ENCODE measurements at places on chromosomes 12 and 14.
A peak's percentile ranks its signal among the peaks of the same experiment; 100 is the strongest.

DNA sequence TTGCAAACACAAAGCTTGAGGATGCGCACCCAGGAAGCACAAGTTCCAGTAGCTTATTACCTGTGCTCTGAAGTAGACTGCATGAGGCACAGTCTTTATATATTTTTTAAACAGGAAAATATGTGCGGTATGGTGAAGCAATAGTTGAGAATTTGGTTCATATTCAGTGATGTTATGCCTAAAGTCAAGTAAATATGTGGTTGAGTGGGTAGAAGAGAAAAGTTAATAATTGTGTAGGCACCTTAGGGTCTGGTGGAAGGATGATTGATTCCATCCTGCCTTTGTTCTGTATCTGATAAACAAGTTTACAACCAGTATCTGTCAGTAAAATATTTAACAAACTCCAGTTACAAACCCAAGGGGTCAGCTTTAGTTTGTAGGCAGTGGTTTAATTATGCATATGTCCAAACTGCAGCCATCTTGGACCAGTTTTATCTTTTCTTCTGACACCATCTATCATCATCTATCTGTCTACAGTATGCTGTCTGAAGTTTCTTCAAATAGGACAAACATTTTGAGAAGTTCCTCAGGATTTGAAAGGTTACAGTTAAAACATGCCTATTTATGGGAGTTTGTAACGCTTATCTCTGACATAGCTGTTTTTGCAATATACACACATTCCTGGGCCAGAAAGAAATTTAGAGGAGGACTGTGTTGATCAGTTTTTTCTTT lies 10.8 kb downstream of the SINHCAF start:
- DNase-seq, result no peak

- no peak for DNase-seq
Measured at GRCh38 chr12:47988073-47989022, 15.9 kb downstream of the COL2A1 start.

GRCh38 chr14:74572726-74573301 lies 39.2 kb downstream of the LTBP2 start:
- no peak for DNase-seq

DNA sequence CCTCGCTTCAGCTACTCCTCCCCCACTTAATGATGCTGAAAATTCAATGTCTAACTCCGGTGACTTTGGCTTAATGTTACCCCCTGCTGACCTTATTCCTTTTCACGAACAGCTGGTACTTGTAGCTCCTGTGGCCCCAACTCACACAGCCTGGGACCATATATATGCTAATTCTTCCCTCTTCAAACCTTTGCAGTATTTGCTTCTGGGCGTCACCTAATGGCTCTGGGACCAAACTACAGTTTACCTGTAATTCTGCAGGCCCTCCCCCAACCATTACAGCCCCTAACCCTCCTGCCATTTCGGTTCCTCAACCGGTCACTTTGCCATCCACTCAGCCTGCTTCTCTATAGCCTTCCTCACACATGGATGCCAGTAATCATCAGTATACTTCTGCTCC lies 29.6 kb upstream of the C12orf75 start:
- no peak for DNase-seq

GRCh38 chr14:88505621-88506020 lies 49.2 kb downstream of the PTPN21 start:
- no peak for DNase-seq

- no peak for DNase-seq
Measured at GRCh38 chr14:103533999-103534575, 5.1 kb downstream of the TRMT61A start.

- no peak for DNase-seq
Measured at GRCh38 chr12:64735442-64735841, 23.8 kb downstream of the GNS start.

DNA sequence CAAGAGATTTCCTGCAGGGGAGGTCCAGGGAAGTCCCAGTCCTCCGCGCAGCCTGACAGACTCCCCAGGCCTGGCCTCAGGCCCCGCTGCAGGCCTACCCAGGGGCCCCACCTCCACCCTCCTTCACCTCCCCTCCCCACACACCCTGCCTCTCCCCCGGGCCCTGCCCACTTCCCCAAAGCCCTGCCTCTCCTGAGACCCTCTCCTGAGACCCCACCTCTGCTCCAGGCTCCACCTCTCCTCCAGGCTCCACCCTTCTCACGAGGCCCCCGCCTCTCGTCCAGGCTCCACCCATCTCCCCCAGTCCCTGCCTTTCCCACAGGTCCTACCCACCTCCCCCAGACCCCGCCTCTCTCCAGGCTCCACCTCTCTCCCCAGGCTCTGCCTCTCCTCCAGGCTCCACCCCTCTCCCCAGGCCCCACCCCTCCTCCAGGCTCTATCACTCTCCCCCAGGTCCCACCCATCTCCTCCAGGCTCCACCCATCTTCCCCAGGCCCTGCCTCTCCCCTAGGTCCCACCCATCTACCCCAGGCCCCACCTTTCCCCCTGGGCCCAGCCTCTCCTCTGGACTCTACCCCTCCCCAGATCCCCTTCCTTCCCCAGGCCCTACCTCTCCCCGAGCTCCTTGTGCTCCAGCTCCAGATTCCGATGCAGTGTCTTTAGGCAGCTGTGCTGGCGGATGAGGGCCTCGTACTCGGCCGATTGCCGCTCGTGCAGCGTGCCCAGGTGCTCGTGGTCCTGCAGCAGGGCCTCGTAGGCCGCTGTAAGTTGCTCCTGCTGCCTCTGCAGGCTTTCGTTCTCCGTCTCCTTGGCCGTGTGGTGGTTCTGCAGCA lies 58.8 kb upstream of the GPR68 start:
- DNase-seq, result peak; percentile 56

DNA sequence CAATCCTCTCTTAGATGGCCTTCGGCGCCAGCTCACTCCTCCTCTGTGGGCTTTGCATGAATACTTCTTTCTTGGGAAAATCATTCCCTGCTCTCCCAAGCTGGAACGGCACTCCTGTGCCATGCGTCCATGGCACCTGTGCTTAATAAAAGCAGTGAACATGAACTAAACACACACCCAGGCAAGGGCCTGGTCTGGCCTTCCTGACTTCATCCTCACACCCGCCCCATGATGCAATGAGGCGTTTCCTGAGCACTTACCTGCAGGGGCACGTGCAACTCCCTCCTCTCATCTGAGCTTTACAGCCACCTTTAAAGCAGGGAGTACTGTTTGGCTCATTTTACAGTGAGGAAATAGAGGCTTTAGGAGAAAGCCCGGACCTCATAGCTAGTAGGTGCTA lies 219.8 kb downstream of the SLC41A2 start:
- DNase-seq, result no peak

DNA sequence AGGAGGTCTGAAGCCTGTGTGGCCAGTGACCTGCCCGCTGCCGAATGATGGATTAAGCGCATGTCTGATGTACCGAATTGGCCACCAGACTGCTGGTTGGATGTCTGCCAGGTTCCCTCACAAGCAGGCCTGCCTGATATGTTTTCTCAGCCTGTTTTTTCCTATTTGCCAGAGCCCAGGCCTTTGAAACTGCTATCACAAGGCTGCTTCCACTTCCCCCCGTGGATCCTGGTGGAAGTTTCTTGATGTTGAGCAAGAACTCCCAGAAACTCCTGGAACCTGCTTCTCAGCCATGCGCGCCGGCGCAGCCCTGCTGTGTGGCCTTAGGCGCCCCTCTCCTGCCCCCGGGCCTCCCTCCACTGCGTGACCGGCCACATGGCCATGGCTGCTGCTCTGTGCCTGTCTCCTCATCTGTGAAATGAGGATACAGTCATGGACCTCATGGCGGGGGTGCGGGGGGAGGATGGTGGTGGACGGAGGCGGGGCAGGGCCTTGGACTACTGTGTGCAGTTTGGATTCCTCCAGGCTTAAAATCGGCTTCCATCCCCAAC lies 56.6 kb downstream of the CALM1 start:
- DNase-seq, result no peak

GRCh38 chr12:71007781-71008404 lies 87.4 kb upstream of the PTPRR start:
- no peak for DNase-seq

- DNase-seq, result no peak
Measured at GRCh38 chr12:102675672-102676071, 195.3 kb upstream of the IGF1 start.

DNA sequence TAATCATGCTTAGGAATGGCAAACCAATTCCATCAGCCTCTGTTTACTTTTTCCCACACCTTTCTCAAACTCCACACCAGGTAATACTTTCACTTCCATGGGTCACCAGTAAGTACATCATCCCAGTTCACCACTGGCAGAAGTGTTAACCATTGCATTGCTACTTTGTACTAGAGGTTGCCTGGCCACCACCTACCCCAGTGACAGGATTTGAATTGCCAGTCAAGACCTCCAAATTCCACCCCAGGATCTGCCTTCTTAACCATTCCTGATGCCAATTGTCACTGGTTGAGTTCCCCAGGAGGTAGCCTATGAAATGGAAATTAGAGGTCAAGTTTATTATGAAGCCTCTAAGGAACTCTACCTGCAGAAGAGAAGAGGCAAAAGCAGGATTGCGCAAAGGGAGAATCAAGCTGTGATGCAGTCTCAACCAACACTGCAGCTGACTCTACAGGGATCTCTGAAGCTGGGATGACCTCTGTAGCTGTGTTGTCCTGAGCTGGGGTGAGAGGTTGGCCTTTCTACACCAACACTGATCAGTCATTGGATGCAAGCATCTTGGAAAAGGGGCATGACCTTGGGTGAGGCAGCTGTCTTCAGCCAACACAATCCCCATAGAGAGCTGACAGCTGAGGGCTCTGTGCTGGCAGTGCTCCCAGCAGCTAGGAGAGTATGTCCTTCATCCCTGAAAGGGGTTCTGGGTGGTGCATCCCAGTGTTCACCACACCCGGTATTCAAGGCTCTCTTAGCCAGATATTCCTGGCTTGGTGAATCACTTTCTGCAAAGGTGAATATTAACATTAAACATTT lies 37.0 kb upstream of the HMGA2 start:
- no peak for DNase-seq

- no peak for DNase-seq
Measured at GRCh38 chr12:49524660-49525324, 14.0 kb upstream of the KCNH3 start.

GRCh38 chr12:92421701-92422100 lies 276.1 kb upstream of the BTG1 start:
- no peak for DNase-seq

DNA sequence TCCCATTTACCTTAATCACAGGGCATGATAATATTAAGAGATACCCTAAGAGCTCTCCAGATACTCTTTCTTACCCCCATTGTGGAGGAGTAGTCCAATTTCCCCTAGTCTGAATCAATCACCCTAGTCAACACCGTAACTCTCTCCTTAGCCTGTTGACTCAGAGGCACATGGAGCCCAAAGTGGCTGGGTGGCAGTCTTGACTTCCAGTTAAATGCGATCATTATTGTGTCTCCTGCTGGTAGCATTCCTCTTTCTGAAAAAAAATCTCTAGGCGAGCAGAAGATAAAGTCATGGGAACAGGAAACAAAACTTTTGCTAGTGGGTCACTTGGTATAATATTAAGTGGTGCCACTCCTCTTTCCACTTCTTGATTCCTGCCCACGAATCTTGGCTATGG lies 46.4 kb downstream of the EMP1 start:
- DNase-seq, result no peak

Data from activated T-cell treated with anti-CD3 and anti-CD28 coated beads for 24 hours (primary cell).